Caki2 (cell line): ENCODE measurements at places on chromosomes 13 and 19. TPM values are rescaled to one million over a fixed set of nuclear protein-coding genes. Genes with fewer than 3 reads are reported as not detected.

The ZDHHC20 gene
- total RNA-seq = 25.4 and 38.1 TPM in 2 replicates

GRCh38 chr19:29812080-29812880 lies 489 bp downstream of the CCNE1 start:
- no peak for DNase-seq

The URAD gene
- total RNA-seq = not detected in 2 replicates

The VSTM1 gene
- total RNA-seq = 6.0 TPM in 1 of 2 replicates, not detected in the other

The CDC42EP5 gene
- 0.93 TPM in 1 of 2 replicates, not detected in the other for total RNA-seq

- DNase-seq = no peak
These were observed 3.7 kb upstream of the TMEM272 start for GRCh38 chr13:51848674-51849073.

GRCh38 chr13:111338841-111339240 lies 18.4 kb downstream of the TEX29 start:
- DNase-seq = no peak
